NCI-H187 treated with DMSO at 0.1 percent for 48 hours (cell line): ENCODE measurements at places on chromosomes 3 and 15.

DNA sequence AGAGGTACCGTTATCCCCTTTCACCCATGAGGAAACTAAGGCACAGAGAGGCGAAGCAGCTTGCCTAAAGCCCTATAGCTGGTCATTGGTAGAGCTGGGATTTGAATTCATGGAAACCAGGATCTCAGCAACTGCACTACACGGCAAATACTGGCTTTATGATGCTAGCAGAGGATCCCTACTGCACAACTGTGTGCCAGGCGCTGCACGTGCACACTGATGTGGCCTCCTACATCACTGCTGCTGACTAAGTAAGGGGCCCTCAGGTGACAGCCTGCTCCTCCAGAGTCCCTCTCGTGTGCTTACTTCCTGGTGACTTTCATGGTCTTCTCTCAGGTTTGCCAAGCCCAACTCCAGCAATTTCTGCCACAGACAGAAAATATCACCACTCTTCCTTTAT, 3.4 kb upstream of the POLG start:
- no peak for DNase-seq

GRCh38 chr15:82933576-82933975, 18.9 kb downstream of the HOMER2 start:
- DNase-seq = no peak

DNA sequence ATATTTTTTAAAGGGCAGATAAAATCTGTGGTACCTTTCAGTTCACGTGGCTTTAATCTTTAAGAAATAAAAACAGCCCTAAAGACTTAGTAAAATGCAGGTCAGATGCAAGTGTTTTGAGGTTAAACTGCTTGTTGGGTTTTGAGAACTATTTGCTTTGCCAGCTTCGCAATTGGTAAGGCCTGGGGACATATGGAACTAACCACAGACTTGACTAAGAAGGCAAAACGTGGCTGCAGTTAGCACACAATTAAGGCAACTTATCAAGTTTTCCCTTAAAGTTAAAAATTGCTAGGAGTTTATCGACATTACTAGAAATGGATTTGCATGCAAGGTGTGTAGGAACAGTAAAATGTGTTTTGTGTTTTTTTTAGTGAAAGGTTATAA, 206.9 kb downstream of the ZNF385D start:
- no peak for DNase-seq

DNA sequence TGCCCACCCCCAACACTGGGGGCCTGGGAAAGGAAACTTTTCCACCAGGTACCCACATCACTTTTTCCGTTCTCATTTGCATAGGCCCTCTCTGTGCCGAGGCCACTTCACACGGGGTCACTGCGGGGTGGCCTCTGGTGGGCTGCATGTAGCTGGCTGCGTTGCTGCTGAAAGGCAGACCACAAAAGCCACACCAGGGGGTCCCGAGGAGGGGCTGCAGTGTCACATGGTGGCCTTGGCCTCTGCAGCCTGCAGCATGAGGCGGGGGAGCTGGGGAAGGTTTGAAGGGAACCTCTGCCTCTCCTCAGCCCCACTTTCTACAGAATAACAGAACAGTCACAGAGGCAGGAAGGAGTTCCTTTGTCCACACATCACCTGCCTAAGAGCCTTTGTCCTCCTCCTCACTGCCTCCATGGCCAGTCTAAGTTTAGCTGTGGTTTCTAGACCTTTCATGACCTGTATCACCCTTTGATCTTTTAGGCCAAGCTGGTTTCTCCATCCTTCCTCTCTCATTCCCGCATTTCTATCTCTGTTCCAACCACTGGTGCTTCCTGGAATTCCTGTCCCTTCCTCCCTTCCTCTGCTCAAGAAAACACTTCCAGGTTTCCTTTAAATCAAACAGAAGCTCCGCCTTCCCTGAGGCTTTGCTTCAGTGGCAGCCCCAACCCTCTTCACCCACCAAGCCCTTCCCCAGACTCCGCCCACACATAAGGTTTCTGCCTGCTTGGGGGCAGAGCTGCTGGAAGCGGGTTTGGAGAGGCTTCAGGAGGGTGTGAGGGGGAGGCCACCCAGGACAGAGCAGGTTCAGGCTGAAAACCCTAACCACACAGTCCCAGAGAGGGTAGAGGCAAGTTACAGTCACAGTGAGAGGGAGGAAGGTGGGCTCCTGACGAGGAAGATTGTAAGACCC, 150.7 kb upstream of the TLE3 start:
- DNase-seq = peak; percentile 31

- no peak for DNase-seq
Observed at GRCh38 chr3:4409971-4410573, 57.0 kb downstream of the SUMF1 start.

DNA sequence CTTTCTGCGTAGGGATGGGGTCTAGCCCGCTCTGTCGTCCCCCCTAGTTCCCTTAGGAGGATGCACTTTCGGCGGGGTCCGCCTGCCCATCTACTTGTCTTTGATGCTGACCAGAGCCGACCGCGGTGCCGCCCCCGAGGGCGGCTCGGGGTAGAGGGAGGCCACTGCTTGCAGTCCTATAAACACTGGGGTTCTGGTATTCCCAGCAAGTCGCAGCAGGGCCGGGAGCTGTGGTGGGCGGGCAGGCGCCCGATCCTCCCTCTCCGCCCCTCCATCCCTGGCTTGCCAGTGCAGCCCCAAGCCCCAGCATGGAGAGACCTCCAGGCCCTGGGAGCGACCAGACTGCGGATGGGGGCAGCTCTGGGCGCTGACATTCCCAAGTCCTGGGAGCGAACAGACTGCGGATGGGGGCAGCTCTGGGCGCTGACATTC, 830 bp downstream of the SEMA4B start:
- no peak for DNase-seq

DNA sequence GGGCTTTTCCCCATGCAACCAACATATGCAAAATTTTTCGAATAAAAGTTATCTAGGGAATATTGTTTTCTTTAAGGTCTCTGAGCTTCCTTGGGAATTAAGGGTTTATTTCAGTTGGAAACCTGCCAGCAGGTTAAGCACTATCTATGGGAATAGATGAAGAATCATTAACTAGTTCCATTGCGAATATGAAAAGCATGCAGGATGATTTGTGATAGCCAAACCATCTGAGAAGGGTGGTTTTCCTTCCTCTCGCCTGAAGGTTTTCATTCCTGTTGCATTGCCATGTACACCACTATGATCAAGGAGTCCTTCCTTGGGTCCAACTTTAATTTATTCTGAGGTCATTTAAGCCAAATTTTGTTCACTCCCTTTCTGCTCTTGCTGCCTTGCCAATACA, 184.9 kb downstream of the NR2F2 start:
- DNase-seq = no peak

GRCh38 chr3:171804618-171805389, 5.5 kb downstream of the PLD1 start:
- no peak for DNase-seq

DNA sequence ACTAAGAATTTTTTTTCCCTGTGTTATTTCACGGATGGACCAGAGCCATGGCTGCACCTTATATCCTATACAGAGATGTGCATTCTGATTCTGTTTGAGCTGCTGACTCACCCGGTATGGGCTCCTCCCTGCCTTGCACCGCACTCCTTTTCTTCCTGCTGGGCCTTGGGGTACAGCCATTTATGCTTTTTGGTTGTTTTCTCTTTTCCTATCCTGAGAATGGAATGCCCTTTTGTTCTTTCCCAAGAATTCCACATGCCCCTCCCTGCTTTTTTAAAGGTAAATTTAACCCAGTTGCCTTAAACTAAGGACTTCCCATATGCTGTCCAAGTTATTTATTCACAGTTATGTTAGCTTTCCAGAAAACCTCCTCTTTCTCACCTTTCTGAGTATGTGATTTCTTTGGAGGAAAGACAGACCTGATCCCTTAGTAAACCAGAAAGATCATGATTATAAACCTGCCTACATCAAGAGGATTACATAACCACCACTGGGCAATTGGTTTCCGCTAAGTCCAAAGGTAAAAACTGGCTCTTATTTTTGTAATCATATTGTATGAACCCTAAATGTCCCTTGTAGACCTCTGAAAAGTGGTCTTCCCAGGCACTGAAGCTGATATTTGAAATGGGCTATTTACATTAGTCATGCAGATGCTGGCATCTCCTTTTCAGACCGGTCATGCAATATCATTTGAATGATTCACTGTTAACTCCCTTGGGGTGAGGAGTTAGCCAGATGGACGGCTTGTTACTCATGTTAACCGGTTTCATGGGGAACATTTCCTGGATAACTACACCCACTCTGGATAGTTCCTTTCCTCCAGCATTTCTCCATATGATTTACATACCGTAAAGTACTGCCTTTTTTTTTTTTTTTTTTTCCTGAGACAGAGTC, 45.5 kb downstream of the TMOD3 start:
- no peak for DNase-seq

DNA sequence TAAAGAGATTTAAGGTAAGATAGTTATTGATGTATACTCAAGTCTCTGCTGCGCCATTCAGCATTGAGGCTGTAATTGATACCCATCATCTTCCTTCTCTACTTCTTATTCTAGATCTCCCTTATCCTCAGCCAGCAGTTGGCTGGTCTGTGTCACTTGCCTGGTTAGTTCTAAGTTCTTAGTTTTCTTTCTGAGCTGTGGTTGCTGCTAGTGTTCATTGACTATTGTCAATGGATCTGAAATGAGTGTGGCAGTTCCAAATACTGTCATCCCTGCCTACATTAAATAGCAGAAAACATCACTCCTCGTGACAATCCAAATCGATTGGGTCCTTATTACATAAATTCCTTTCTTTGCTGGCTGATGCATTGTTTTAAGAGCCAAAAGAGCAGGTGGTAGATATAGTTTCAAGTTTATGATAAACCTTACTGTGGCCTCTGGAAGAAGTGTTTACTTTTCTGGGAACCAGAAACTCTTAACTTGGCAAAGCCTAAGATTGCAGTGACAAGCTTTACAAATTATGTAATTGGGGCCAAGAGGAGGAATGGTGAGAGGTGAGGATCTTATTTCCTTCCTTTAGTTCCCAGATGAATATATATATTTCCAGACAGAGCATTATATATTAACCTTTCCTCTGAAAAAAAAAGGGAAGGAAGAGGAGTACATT, 168.0 kb downstream of the GMNC start:
- peak; percentile 16 for DNase-seq

GRCh38 chr15:23690450-23690852, 3.3 kb upstream of the NDN start:
- no peak for DNase-seq

DNA sequence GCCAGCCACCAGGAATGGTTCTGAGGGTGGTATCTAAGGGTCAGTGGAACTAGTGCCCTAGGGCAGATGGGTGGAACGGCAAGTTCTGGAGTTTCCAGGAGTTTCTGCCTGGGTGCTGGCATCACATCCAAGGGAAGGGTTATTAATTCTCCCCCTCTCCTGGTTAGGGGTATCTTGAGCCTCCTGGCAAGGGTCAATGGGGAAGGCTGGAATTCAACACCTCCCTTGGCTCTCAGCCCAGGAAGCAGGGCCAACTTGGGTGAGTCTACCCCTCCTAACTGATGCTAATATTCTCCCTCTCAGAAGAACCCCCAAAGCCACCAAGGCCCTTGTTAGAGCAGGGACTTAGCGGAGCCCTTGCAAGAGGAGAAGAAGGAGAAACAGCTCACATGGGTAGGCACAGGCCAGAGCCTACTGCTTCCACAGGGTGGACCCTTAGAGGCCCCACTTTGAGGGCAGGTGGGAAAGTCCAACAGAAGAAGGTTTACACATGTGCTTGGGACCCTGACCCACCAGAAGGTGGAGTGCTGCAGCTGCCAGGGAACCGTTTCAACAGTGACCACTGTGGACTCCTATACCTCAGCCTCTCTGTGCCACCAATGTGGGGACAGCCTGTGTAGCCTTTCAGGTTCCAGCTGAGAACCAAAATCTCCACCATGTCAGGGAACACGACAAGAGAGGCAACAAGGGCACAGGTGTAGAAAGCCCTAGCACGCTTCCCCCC, 3.3 kb downstream of the TMEM115 start:
- no peak for DNase-seq

DNA sequence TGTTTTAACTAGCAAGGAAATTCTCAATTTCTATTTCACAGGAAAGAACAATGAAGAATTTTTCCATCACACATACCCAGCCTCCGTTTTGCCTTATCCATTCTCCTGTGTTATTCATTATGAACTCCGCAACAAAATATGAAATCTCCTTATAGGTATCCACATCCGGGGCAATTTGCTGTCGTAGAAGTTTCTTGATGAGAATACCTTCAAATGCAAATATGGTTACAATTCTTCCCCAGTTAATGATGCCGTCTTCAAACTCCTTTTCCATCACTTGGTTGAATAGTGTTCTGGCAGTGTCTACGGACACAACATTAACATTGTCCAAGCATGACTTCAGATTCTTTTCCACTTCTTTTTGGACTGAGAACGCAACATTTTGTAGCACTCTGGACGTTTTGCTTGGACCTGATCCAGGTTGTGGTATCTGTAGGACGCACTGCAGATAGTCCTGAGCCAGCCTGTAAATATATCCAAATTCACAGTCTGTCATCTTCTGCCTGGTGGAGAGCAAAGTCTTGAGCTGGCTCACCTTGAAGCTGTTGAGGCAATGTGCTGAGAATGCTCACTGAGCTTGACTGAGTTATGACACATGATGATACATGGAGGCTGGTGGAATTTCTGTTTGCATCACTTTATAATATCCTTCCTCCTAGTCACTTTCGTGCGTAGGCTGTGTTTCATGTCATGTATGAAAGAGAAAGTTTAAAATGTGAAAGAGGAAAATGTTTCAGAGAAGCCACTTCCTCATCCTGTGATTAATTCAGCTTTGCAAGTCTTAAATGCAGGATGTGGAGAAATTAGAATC, at the start of gene BCL2A1:
Gene BCL2A1 (minus strand): TSS at position 573 of the 811 bp plus-strand sequence. CDS start 77 bp downstream, at position 496.
- no peak for DNase-seq

GRCh38 chr15:26038693-26039092, 175.6 kb upstream of the ATP10A start:
- no peak for DNase-seq

DNA sequence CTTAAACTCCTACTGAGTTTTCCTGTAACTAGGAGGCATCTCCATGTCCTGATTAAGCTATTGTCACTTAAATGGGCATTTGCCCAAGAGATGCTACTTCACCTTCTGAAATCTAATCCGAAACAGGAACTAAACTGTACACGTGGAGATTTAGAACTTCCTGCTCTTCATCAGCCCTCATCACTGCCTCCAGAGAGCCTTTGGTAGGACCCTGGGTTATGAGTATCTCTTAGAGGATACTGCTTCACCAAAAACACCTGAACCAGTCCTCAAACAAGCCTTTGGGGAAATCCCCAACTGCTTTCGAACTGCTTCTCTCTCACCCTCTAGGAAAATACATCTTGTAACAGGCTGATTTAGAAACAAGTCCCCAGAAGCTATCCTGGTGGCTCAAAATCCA, 320.3 kb downstream of the GAP43 start:
- DNase-seq = no peak

DNA sequence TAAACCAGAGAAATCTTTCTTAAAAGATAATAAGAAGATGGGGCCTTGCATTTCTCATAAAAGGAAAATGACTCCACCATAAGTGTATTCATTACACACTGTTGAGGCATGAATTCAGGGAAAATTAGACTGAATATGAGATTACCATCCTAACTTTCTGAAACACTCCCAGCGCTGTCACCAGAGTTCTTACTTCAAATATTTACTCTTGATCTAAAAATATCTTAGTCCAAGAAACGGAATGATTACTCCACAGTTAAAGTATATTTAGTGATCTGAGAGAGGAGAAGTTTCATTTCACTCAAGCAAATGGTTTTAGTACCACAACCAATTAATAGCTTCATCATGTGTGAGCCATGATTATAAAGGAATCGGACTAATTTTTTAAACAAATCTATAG, 300.3 kb downstream of the ZBTB20 start:
- no peak for DNase-seq
